ENCODE measurements at places on chromosomes 5 and 9. TPM values are rescaled to one million over a fixed set of nuclear protein-coding genes. Genes with fewer than 3 reads are reported as not detected.

Gene SPATA31D4
- total RNA-seq = not detected

Gene GPSM1
- 3.9 TPM for total RNA-seq

Gene DNM1
- total RNA-seq = 30.8 TPM

- no peak overlapping the region for H3K27ac ChIP-seq
- no peak for DNase-seq
- no peaks in the 10 kb centered on the region for H3K27me3 ChIP-seq
- peaks cover 16% of the 10 kb centered on the region for H3K4me1 ChIP-seq
Measured at GRCh38 chr5:39857041-39857440, 432.3 kb upstream of the DAB2 start.

DNA sequence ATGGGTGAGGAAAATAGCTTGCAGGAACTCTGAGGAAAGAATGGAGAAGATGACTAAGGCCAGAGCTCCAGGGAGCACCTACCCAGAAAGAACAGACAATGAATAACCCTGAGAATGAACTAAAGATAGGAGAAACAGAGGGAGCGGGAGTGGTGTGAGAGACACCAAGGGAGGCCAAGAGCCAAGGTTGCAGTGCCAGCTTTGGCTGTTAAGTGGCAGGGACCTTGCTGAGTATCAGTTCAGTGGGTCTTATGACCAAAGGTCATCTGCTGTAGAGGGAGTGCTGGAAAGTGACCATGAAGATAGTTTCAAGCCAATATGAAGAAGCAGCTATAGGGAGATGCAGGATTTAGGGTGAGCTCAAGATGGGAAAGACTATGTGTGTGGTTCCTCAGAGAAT lies 16.7 kb downstream of the P4HA2 start:
- H3K4me3 ChIP-seq = no peak overlapping the region
- peaks cover 6% of the 10 kb centered on the region for H3K4me1 ChIP-seq
- no peak for DNase-seq
- H3K27me3 ChIP-seq = no peaks in the 10 kb centered on the region

GRCh38 chr5:14821100-14821845 lies 50.3 kb downstream of the ANKH start:
- H3K36me3 ChIP-seq = no peaks in the 10 kb centered on the region
- no peak for DNase-seq
- H3K4me3 ChIP-seq = no peak overlapping the region
- H3K27ac ChIP-seq = no peak overlapping the region

- H3K4me3 ChIP-seq = no peak overlapping the region
- no peak for DNase-seq
- no peaks in the 10 kb centered on the region for H3K36me3 ChIP-seq
- H3K27me3 ChIP-seq = no peaks in the 10 kb centered on the region
- H3K27ac ChIP-seq = no peak overlapping the region
Measured at GRCh38 chr5:35826056-35826455, 30.6 kb upstream of the IL7R start.

Gene EGFL7
- total RNA-seq = 1.3 TPM

GRCh38 chr5:164763206-164763605 lies 1257.8 kb downstream of the MAT2B start:
- no peaks in the 10 kb centered on the region for H3K4me1 ChIP-seq
- H3K27ac ChIP-seq = no peak overlapping the region
- no peak overlapping the region for H3K4me3 ChIP-seq

DNA sequence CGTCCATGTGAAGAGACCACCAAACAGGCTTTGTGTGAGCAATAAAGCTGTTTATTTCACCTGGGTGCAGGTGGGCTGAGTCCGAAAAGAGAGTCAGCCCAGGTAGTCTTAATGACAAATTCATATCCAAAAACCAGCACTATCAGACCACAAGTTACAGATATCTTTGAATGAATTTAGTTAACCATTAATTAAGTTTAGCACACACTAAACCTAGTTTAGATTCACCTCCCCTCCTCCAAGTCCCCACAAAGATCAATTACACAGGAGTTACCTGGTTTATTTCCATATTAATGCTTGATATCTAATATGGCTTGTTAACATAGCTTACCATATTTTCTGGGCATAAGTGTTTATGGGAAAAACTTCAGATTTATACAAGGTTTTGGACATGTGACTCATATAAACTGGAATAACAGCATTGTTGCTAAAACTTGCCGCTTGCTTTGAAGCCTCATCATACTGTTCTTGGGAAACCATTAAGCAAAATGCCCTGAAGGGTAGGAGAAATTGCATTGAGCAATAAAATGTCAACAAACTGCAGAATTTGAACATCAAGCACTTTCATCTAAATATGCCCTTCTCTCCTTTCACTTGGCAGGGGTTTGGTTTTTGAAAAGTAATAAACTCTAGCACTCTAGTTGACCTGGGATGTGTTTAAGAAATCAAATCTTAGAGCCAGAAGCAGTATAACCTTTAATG lies 166.9 kb downstream of the SNCAIP start:
- peaks cover 28% of the 10 kb centered on the region for H3K4me1 ChIP-seq
- peak; percentile 54 for DNase-seq
- H3K27me3 ChIP-seq = no peaks in the 10 kb centered on the region
- H3K27ac ChIP-seq = peak overlapping the region; percentile 85

DNA sequence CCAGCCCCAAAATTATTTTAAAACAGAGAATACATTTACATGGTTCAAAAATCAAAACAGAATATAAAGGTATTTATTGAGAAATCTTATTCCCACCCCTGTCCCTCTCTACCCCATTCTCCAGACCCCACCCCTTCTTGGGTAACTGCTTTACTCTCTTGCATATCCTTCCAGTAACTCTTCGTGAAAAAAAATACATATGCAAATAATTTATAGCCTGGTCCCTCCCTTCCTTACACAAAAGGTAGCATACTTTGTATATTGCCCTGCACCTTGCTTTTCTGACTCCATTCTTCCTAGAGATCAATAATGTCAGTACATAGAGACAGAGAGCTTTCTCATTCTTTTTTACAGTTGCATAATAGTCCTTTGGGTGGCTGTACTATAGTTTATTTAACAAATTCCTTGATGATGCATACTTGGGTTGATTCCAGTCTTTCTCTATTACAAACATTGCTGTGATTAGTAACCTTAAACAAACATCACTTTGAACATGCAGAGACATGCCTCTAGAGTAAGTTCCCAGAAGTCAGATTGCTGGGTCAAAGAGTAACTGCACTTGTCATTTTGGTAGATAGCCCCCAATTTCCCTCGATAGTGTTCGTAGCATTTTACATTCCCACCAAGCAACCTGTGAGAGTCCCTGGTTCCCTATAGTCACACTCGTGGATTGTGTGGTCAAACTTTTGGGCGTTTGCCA lies 47.9 kb downstream of the STOM start:
- H3K36me3 ChIP-seq = peaks cover 16% of the 10 kb centered on the region
- no peak overlapping the region for H3K4me3 ChIP-seq
- H3K27ac ChIP-seq = peak overlapping the region; percentile 78
- no peaks in the 10 kb centered on the region for H3K27me3 ChIP-seq
- DNase-seq = no peak

GRCh38 chr9:35896570-35896969 lies 9.4 kb upstream of the HRCT1 start:
- H3K36me3 ChIP-seq = no peaks in the 10 kb centered on the region
- no peak for DNase-seq
- H3K27me3 ChIP-seq = peaks cover 13% of the 10 kb centered on the region
- no peak overlapping the region for H3K4me3 ChIP-seq

GRCh38 chr5:179731791-179732411 lies 721 bp upstream of the MAML1 start:
- H3K36me3 ChIP-seq = peaks cover 75% of the 10 kb centered on the region
- no peaks in the 10 kb centered on the region for H3K27me3 ChIP-seq
- H3K4me1 ChIP-seq = peaks cover 40% of the 10 kb centered on the region
- peak overlapping the region; percentile 87 for H3K4me3 ChIP-seq
- peak overlapping the region; percentile 89 for H3K27ac ChIP-seq

- H3K4me1 ChIP-seq = no peaks in the 10 kb centered on the region
- peaks cover 13% of the 10 kb centered on the region for H3K27me3 ChIP-seq
- no peak overlapping the region for H3K4me3 ChIP-seq
Measured at GRCh38 chr5:112646139-112646936, 91.3 kb upstream of the APC start.
